HCT116 (cell line): ENCODE measurements at places on chromosomes 12 and 14. TPM values are rescaled to one million over a fixed set of nuclear protein-coding genes. Genes with fewer than 3 reads are reported as not detected.

CARMIL3 gene
- 0.71 TPM for total RNA-seq

ART4 gene
- total RNA-seq = not detected

C12orf56 gene
- not detected for total RNA-seq

CRY1 gene
- 16.3 TPM for total RNA-seq

SLC25A21 gene
- 3.5 TPM for total RNA-seq

KLRC2 gene
- total RNA-seq = 7.5 TPM

DNA sequence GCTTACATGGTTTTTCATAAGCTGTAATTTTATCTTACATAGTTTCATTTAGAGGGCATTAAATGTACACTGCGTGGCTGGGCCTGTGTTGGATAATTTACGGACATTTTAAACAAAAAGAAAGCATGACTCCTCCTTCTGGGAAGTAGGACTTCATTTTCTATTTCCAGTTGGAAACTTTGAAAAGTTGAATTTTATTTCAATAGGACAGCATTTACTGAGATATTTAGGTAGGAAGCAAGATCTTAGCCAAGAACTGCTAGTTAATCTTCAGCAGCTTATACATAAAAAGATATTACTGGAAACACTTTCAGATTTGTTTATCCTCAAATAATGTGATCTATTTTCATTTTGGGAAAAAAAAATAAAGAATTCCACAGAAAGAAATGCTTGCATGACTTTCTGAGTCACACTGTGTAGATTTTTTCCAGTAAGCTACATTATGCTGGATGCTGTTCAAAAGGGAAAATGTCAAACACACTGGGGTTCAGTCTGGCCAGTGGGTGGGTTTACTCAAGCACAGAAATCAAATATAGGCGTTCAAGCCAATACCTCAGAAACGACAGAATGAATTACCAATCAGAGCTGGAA is 239.4 kb upstream of the KRR1 start:
- no peak for DNase-seq

GRCh38 chr12:45730084-45730347 is 510 bp downstream of the ARID2 start:
- DNase-seq = no peak

GRCh38 chr12:44574586-44574985 is 301.5 kb downstream of the NELL2 start:
- no peak for DNase-seq

DNA sequence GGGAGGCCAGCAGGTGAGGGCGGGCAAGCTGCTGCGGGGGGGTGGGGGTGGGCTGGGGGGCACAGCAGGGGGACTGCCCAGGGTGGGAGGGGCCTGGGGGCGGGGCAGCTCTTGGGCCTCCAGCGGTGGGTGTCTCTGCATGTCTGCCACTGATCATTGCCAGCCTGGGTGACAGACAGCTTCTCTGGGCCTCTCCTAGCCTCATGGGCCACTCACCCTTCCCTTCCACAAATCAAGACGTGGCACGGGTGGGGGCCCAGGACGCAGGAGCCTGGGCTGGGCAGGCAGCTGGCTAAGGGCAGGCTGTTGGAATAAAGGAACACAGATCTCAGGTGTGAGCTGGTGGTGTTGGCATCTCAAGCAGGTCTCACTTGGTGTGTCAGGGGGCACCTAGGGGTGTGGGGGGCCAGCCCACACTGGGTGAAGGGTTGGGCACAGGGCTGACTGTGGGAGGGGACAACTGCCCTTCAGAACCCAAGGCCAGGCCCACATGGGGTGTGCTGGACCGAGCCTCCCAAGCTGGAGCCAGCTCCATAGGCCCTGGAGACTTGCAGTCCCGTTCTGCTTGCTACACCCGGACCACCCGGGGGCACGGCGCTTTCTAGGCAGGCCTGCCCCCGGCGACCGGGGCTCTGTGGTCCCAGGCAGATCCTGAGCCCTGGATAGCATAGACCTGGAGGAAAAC is 3.0 kb downstream of the TEDC1 start:
- no peak for DNase-seq

DNA sequence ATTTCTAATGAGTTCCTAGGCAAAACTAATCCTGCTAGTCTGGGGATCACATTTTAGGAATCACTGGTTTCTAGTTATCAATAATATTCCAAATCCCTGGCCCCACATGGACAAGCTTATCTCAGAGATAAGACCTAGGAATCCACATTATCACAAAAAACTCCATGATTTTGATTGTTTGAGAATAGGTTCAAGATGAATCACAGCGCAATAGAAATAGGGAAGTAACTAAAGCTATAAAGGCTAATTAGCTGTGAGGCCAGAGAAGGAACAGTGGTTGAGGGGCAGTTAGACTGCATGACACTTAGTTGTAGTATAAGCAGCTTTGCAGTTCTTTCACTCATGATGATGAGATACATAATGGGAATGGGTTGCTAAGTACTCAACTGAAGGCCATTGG is 13.1 kb upstream of the ATP5F1B start:
- no peak for DNase-seq

GRCh38 chr12:91851741-91852477 is 293.7 kb downstream of the BTG1 start:
- DNase-seq = no peak

- no peak for DNase-seq
These were observed 303.6 kb downstream of the CEP128 start for GRCh38 chr14:80637756-80638619.

GRCh38 chr12:5648692-5649359 is 216.9 kb downstream of the NTF3 start:
- DNase-seq = peak; percentile 4
